ENCODE measurements at places on chromosomes 5 and 9.

DNA sequence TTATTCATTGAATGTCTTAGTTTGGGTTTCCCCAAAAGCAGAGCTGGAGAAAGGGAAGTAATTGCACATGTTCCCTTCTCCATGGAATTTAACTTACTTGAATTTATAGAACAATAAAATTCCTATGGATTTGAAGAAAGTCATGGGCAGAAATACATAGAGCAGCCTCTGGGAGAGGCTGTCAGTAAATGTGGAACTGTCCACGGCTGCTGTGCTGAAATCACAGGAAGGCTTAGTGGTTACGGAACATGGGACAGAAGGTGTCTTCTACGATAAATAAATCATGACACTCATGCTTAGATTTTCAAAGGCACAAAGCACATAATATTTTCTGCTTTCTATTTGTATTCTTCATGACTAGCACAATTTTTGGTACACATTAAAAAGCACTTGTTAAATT is 440.6 kb upstream of the IZUMO3 start:
- no peak for DNase-seq

DNA sequence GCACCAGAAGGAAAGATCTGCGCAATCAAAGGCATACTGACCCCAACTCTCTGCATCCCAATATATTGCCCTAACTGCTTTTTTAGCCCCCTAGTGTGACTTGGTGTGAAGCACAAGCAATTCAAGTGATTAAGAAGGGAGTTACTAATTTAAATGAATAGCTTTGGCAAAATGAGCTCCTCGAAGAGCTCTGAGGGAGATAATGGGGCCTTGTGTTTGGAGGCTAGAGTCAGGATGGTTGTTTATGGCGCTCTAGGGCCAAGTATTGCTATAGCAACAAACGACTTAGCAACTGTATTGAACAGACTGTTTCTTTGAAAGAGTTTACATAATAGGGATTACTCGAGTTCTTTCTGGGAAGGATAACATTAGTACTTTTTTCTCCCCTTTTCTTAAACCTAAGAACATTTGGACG is 11.5 kb upstream of the C5orf58 start:
- no peak for DNase-seq

DNA sequence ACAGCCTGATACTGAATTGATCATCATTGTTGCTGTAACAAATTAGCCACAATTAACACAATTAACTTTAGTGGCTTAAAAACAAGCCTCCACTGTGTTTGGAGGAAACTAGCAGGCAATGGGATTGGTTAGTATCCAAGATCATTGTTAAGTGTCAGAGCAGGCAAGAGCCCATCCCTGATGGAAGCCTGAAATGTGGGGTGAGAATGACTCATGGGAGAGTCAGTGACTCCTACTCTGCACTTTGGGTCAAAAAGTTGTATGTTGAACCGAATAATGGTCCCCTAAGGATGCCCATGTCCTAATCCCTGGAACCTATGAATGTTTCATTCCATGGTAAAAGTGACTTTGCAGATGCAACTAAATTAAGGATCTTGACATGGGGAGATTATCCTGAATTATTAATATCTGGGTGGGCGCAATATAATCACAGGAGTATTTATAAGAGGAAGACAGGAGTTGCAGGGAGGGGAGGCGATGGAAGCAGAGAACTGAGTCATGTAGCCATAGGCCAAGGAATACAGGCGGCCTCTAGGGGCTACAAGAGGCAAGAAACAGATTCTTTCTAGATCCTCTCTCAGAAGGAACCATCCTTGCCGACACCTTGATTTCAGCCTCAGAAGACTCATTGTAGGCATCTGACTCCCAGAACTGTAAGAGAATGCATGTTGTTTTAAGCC is 28.8 kb downstream of the ALG2 start:
- DNase-seq = no peak

DNA sequence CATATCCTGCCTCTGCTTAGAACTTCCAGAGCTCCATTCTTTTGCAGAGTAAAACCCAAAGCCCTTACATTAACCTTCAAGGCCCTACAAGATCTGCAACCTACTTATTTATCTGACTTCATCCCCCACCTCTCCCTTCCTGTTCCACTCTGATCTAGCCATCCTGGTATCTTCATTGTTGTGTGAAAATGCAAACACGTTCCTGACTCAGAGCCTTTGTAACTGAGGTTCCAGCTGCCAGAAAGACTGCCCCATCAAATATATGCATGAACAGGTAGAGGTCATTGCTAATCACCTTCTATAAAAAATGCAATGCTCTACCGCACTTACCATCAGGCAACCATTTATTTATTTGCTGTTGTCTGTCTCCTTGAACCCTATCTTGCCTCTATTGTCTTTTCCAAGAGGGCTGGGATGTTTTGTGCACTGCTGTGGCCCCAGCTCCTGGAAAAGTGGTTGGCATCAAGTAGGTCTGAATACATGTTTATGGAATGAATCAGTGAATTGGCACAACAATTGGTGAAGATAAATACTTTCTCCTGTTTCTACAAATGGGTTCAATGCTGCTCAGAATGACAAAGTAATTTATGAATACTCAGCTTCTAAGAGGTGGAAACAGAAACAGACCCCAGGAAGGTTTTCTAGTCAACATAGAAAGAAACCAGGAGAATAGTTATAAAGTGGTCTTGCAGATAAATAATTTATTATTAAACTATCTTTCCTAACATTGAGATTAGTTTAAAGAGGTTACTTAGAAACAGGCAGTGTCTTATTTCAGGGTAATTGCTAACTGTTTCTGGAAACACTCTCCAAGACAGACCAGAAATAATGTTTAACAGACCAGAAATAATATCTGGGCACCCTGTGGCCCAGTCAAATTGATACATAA is 230.6 kb upstream of the CD180 start:
- DNase-seq = no peak

GRCh38 chr9:20294046-20294750 is 328.1 kb downstream of the MLLT3 start:
- no peak for DNase-seq

- no peak for DNase-seq
Observed at GRCh38 chr9:110112792-110113191, 95.2 kb downstream of the C9orf152 start.

- DNase-seq = no peak
Observed at GRCh38 chr5:115952588-115952987, 9.7 kb upstream of the LVRN start.

DNA sequence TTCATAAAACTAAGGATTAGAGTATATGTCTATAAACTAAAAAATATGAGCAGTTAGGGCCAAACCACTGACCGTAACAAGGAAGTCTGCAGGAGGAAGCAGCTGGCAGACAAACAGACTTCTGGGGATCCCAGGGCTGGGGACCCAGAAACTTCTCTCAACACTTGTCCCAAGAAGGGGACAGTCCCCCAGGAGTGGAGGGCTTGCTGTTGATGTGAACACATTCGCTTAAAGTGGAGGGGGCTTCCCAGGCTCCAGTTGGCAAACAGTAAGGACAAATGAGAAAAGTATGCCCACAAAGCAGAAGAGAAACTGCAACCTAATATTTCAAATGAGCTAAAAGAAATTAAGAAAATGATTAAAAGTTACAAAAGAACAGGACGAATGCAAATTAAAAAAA is 83.7 kb downstream of the PDE8B start:
- no peak for DNase-seq

DNA sequence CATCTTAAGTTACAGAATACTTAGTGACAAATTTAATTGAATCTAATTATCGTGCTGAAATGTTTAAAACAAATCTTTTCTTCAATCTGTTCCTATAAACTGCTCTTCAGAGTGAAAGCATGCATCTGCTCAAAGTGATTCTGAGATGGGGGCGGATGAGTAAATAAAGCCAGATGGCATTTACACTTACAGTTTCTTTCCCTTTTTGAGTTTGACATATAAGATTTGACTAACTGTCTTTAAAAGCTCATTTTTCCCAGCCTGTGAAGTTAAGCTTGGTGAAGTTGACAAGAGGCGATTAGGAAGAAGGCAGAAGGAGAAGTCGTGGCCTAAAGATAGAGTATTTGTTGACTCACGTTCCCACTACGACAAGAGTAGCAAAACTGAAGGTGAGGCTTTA is 137.4 kb downstream of the LPAR1 start:
- no peak for DNase-seq

- no peak for DNase-seq
Observed at GRCh38 chr9:3857673-3858072, 331.9 kb upstream of the RFX3 start.

DNA sequence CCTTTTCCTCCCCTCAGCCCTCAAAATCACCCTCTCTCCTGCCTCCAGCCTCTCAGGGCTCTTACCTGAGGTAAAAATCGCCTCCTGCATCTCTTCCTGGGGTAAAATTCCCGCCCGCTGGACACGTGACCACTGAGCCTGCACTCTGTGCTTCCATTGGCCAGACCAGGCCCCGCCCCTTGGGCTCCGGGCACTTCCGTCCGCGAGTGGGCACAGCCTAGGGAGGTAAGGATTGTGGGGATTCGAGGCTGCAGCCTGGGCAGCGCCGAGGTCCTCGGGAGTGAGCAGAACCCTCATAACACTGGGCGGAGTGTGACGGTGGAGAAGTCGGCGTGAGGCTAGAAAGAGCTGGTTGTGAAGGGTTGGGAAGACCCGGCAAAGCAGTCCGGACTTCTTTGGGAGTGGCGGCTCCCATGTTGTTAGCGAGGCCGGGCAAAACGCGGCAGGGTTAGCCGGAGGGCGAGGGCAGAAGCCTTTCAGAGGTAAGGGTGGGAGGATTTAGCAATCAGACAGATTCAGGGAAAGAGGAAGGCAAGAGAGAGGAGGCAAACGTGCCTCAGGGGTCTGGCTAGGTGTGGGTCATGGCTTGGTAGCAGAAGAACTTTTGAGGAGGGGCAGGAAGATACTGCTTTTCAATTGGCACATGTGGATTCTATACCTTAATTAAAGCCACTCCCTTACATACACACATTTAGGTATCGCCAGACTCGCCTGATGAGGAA is at the start of gene SHOC1:
Gene SHOC1, minus strand, starts transcription at position 103 of the 722 bp plus-strand sequence. CDS start 3,519 bp downstream, outside the sequence.
- no peak for DNase-seq

DNA sequence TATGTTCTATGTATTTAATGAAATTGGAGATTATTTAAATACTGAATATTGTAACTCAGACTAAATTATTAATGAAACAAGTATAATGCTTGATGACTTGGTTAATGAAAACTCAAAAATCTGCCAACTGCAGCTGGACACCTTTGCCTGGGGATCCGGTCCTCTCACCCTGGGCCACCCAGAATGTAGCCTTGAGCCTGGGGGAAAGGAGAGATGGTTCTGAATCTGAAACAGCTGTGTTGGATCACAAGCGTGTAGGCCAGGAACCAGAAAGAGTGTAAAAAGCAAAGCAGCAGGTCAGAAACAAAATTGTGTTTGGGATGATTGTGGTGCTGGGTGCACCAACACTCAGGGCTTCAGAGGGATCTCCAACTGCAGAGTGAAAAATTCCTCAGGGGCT is 38.5 kb downstream of the ADAMTS16 start:
- DNase-seq = no peak

All from fibroblast of skin of left quadriceps (primary cell).